ENCODE measurements at places on chromosomes 5 and 9.

GRCh38 chr9:133813749-133814585 is 75.8 kb upstream of the SARDH start:
- DNase-seq: no peak

- no peak for DNase-seq
These were observed 448.3 kb downstream of the TLE4 start for GRCh38 chr9:80020056-80020455.

- DNase-seq: no peak
These were observed 142.9 kb downstream of the ATPSCKMT start for GRCh38 chr5:10106806-10107205.

GRCh38 chr5:119828541-119828940 is 199.2 kb downstream of the FAM170A start:
- DNase-seq: no peak

DNA sequence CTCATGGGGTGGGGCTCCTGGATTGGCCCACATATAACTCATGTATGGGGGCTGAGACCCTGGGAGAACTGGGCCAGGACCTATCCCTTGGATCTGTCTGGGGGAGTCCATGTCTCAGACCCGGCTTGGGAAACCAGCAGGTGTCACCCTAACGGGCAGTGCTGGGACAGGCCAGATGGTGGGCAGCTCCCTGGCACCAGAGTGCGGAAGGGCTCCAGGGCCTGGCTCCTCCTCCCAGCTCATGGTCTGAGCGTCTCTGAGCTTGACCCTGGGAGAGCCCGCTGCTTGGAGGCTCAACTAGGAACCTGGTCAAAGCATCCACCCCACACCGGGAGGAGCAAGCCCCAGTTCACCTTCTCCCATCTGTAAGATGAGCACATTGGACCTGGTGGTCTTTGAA is 15.5 kb upstream of the NCS1 start:
- DNase-seq: no peak

DNA sequence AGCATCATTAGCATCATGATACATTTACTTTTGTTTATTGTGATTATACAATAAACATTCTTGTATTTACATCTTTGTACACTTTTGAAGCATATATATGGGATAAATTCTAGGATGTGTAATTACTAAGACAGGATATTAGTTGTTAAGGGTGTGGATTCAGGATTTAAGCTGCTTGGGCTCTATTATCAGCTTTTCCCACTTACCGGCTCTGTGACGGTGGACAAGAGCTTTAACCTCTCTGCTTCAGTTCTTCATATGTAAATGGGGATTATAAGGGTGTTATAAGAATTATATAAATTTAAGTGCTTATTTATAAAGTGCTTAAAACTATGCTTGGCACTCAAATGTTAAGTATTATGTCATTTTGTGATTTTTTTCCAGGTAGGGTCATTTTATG is 131.1 kb downstream of the FER start:
- no peak for DNase-seq

DNA sequence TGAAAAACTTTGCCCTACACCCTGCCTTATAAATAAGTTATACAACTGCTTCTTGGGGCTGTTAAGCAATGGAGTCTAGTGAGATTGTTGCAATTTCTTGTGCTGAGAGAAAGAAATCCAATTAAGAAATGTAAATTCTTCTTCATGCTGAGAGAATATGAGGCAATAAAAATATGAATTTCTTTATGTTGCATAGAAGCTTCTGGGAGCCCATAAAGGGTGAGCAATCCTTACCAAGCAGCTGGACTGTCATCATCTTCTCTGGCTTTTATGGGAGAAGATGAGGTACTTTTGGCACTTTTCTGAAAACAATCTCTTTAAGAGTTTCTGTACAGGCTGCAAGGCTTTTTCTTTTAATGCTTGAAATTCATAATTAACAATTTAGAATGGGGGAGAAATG is 204.3 kb downstream of the DMRTA1 start:
- no peak for DNase-seq

GRCh38 chr5:124747791-124748686 is 1.6 kb upstream of the ZNF608 start:
- DNase-seq: no peak

DNA sequence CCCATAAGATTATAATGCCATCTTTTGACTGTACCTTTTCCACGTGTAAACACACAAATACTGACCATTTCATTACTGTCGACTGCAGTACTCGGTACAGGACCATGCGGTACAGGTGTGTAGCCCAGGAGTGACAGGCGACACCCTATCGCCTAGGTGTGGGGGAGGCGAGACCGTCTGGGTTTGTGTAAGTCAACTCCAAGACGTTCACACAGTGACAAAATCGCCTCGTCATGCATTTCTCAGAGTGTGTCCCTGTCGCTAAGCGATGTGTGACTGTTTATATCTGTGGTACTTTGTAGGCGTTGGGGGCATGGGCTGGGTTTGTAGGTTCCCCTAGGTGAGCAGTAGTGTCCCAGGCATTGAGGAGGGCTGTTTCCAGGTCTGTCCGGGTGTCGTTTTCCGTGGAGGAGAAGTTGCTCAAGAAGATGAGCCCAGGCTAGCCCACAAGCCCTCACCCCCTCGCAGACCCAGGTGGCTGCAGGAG is 20.3 kb downstream of the NEK6 start:
- DNase-seq: no peak

GRCh38 chr9:91803970-91804752 is 145.9 kb downstream of the ROR2 start:
- DNase-seq: no peak
